Epithelial cell of prostate (primary cell): ENCODE measurements at places on chromosomes 4 and X.

- no peak for DNase-seq
Observed at GRCh38 chrX:19863857-19864223, 23.6 kb downstream of the SH3KBP1 start.

DNA sequence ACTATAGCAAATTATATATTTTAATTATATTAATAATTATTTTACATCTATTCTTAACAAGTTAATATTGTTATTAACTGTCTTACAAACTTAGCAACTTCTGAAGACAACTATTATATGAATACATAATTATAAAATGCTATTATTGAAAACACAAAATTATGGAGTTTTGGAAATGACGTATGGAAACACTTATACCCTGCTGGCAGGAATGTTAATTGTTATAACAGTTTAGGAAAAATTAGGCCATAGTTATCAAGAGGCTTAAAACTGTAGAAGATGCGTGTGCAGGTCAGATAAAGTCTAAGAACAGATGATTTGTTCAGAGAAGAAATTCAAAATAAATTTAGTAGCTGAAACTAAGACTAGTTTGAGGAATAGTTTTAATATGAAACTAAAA, 211.7 kb downstream of the FAT4 start:
- no peak for DNase-seq

DNA sequence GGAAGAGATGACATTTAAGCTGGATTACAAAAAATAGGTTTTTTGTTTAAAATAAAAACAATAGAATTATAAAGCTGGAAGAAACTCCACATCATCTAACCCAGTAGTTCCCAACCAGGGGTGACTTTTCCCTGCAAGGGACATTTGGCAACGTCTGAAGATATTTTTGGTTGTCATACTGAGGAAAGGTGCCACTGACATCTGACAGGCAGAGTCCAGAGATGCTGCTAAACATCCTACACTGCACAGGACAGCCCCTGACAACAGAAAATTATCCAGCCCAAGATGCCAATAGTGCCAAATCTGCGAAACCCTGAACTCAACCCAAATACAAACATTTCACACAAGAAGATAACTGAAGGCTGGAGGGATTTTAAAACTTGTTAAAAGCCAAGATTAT, 18.5 kb downstream of the TAB3 start:
- DNase-seq, result no peak

DNA sequence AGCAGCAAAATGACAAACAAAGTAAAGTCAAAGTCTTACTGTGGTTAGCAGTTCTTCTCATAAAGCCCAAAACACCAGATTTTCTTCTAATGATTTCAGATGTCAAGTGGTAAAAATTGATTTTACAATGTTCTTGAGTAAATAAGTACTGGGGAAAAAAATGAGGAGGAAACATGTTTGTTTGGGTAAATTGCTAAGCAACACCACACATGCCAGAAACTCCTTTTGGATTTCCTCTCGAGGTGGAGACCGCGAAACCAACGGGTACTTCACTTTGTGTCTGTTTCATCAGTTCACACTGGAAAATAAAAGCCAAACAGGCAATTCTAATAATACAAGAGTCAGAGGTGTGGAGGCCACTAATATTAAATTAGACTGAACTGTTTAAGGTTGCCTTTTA, 4.6 kb upstream of the PKD2 start:
- no peak for DNase-seq

DNA sequence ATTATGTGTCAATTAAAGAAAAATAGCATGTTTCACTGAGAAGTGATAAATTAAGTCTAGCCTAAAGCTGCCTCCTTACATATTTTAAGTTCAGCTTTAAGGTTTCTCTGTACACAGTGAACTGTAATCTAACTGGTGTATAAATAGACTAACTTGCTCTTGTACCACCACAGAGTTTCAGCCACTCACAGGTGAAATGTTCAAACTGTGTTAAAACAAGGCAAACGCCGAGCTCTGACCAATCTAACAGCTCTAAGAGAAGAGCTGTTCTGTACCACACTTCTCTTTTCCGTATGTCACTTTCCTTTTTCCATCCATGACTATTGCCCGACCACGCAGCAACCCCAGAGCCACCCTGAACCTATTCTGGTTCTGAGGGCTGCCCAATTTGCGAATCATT, 64.5 kb downstream of the DCHS2 start:
- no peak for DNase-seq

DNA sequence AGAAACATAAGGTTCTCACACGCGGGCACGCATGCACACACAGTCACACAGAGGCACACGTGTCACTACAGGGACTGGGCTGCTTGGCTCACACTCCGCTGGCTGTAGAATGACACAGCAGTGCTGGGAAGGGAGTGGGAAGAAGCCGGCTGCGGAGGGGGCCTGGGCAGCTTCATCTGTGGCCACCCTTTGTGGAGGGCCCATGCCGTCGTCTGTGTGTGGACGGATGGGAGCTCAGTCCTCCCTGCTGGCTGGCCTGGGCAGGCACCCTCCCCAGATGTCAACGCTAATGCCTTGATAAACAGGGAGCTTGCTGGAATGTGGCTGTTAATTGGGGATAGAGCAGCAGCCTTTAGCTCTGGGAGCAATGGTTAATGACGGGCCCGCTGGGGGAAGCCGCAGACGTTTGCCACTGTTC, 621.1 kb downstream of the BCOR start:
- no peak for DNase-seq

GRCh38 chr4:51931461-51931860, 88.5 kb downstream of the DCUN1D4 start:
- DNase-seq, result no peak

GRCh38 chr4:24644983-24645764, 60.8 kb upstream of the DHX15 start:
- no peak for DNase-seq

- DNase-seq, result no peak
Observed at GRCh38 chrX:56783450-56783831, 54.4 kb downstream of the NBDY start.

DNA sequence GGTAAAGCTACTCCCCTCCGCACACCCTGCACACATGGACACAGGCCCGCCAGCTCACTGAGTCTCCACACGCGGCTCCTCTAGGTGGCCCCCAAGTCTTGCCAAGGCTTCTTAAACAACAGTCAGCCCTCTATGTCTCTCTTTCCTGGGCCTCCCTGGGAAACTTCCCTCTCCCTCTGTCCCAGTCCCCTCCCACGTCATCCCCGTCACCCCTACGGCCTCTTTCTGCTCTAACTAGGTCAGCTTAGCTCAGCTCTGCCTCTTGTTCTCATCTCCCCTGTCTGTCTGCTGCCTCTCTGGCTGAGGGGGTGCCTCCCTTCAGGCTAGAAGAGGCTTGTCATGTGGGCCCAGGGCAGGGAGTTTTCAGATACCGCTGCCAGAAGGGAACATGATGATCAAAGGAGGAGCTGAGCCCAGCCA, 38.8 kb downstream of the SEPTIN6 start:
- DNase-seq, result no peak

DNA sequence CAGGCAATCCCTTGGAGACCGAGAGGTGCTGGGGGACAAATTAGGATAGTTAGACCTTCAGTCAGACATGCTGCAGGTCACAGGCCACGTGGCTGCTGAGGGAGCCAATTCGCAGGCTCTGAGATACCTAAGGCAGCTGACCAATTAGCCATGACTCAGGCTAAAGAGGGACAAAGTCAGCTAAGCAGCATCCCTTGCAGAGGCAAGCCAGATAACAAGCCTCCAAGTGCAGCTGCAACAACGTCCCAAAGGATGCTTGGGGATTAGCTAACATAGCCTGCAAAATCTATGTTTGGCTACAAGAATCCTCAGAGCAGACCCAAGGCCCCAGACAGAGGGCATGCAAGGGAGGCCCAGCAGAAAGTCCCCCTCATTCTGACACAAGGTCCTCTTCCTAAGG, 93.5 kb downstream of the SEL1L3 start:
- no peak for DNase-seq

- no peak for DNase-seq
Observed at GRCh38 chr4:83012200-83012686, 1.6 kb upstream of the LIN54 start.

- no peak for DNase-seq
Observed at GRCh38 chrX:9874483-9874882, 88.3 kb downstream of the SHROOM2 start.

- no peak for DNase-seq
Observed at GRCh38 chr4:125020089-125021034, 294.4 kb upstream of the FAT4 start.

- DNase-seq, result no peak
Observed at GRCh38 chr4:106401157-106401556, 32.6 kb upstream of the GIMD1 start.

- DNase-seq, result no peak
Observed at GRCh38 chrX:148600131-148600530, 99.7 kb downstream of the AFF2 start.

GRCh38 chrX:10239611-10240064, 82.9 kb downstream of the CLCN4 start:
- DNase-seq, result no peak

DNA sequence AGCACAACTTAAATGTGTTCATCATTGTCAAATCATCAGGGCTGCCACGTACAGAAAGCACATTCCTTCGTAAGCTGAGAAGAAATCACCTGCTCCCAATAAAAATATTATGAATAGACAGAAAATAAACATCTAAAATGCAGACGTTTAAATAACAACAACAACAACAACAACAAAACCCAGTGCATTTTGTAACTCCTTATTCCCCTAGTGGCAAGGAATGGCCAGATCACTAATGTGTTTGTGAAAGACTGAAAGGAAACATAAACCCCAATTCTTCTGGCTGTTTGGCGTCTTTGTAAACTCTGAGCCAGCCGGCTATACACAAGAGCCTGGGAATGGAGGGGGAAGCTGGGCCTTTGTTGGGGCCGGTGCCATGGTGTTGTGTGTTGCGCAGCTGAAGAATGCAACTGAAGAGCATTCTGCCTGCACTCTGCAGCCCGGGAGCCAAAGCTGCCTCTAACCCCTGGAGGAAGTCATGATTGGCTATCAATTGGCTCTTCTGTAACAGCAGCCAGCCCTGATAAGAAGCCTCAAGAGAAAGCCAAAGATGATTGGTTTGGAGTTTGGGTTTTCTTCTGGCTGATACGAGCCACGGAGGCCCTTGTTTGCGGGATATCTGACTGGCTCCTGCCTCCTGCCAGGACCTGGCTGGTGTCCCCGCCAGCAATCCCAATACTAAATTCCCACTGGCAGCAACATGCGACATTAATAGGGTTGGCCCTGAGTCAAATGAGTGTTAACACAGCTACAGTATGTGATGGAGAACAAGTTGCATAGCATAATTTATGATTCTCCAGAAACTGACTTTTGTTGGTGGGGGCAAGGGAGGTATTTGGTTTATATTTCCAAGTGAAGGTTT, 89.7 kb upstream of the TFDP3 start:
- no peak for DNase-seq

- no peak for DNase-seq
Observed at GRCh38 chr4:87055311-87055710, 120.5 kb downstream of the AFF1 start.

GRCh38 chr4:158213466-158213865, 3.2 kb downstream of the TMEM144 start:
- DNase-seq, result no peak

DNA sequence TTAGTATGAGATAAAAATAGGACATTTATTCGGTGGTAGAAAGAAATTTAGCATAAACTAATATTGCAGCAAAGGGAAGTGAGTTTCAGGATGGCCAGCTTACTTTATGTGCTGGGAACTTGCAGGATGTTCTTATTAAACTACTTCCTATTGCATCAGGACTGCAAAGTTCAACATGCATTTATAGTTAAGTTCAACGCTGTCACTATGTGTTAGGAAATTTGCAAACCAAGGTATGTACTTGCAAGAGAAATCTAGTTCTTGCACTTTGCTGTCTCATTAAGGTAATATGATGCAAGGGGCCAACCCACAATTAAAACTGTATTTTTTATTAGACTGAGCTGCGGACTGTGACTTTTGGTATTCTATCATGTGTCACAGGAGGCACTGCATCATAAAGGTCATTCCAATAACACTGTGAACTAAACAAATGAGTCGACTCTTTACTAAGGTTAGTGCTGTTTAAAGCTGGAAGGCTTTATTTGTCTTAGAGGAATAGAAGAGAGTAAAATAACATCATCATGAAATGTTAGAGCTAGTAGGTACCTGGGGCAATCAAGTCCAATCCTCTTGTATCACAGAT, 1525.7 kb upstream of the TENM3 start:
- no peak for DNase-seq

DNA sequence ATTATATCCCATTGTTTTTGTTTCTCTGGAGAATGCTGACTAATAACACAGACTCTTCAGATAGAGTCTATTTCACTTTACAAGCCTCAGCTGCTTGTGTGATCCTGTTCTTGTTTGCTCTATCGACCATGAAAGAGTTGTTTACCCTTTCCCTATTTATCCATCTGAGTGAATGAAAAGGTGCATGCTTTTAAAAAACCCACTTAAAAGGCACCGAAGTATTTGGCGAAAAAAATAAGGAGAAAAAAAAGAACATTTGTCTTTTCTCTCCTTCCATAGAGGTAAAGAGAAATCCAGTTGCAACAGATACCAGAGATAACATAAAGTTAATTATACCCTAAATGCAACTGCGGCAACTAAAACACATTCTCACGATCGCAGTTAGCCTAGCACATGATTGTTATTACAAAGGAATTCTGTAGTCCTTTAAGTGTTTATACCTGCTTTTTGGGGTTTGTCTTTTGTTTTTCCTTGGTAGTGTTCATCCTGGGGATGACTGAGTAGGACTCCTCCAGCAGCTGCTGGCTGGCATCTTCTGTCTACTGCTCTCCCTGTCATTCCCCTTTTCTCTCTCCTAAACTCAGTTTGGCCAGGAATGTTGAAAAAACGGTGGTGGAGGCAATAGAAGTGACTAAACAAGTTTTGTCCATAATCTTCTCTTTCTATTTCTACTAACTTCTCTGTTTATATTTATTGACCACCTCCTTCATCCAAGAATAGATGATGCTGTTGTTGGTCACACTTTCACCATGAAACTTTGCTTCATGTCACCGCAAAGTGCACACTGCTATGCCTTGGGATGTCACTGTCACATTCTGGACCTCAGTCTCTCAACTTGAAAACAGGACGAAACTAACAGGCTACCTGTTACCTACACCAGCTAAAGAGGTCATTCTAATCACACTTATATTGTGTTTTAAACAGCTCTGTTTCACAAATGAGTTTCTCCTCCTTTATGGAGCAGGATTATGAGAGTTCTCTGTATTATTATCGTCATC, 41.9 kb upstream of the FRAS1 start:
- DNase-seq, result no peak

- DNase-seq, result no peak
Observed at GRCh38 chr4:120921456-120922380, 808 bp downstream of the PRDM5 start.

GRCh38 chr4:161714022-161714751, 449.6 kb downstream of the FSTL5 start:
- peak; percentile 84 for DNase-seq
